Bone marrow (tissue), 2 donors: ENCODE measurements at places on chromosomes 6 and 20.
A peak's percentile ranks its signal among the peaks of the same experiment; 100 is the strongest.

GRCh38 chr20:34155836-34156235 lies 43.8 kb upstream of the EIF2S2 start:
- DNase-seq, result no peak

DNA sequence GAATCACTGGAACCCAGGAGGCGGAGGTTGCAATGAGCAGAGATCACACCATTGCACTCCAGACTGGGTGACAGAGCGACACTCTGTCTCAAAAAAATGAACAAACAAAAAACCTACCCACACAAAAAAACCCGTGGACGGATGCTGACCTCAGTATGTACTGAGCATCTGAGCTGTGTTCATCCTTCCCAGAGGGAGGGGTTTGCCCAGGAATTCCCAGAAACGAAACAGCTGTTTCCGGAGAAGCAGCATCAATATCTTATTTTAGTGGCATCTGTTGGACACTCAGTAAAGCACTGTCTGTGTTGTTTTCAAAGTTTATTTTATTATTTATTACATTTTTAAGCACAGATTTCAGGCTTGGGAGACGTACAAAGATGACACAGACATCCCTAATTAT lies 18.7 kb downstream of the NANP start:
- DNase-seq, result no peak

- DNase-seq, result no peak
These were observed 318.5 kb downstream of the QKI start for GRCh38 chr6:163733061-163733460.

DNA sequence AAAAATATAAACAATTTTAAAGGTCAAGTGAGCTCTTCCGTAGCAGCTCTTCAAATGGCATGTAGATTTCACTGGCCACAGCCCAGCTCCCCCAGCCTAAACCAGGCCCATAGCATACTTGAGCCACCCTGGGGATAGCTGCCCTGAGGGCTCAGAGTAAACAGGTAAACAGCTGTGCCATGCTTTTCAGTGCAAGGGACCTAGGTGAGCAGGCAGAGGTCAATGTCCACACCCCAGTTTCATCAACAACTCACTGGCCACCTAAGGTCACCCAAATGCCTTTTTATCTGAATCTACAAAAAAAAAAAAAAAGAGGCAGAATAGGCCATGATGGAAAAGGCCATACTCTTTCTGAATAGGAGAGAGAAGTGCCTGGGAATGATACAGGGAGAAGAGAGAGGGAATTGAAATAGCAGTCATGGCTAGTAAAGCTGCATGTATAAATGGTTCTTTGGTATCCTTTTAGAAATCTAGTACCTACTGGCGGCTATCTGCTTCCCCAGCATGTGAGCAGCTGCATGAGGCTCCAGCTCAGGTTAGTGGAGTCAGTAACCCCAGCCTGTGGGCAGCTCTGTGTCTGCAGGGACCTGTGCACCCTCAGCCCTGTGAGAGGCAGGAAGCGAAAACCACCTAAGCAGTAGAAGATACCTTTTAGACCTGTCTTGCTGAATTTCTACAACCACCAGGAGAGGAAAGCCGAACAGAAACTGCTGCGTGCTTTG lies 77.0 kb downstream of the FOXA2 start:
- DNase-seq, result no peak

DNA sequence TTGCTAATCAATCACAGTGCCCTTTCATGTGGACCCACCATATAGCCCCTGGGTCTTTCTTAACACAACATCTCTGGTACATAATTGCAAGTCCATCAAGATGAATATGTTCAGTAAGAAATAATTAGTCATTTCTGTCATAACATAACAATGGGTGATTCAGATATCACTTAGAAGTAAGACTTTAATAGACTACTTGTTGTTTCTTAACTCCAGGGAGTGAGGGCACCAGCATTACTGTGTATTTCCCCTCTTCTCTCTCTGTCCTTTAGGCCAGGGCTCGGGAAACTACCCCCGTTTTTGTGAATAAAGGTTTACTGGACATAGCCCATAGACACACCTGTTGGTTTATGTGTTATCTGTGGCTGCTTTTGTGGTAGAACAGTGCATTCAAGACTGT lies 123.5 kb downstream of the SLC24A3 start:
- no peak for DNase-seq

GRCh38 chr6:126722411-126722810 lies 382.5 kb downstream of the CENPW start:
- DNase-seq, result no peak

- DNase-seq, result no peak
These were observed 548.9 kb upstream of the ADGRB3 start for GRCh38 chr6:68086199-68086598.

- DNase-seq, result no peak
These were observed 50.7 kb upstream of the BHLHE23 start for GRCh38 chr20:63057171-63058117.

- DNase-seq, result peak; percentile 8
These were observed 6.3 kb upstream of the RAMACL start for GRCh38 chr6:166592821-166593220.

GRCh38 chr20:48897305-48898010 lies 24.1 kb upstream of the ARFGEF2 start:
- DNase-seq, result no peak

DNA sequence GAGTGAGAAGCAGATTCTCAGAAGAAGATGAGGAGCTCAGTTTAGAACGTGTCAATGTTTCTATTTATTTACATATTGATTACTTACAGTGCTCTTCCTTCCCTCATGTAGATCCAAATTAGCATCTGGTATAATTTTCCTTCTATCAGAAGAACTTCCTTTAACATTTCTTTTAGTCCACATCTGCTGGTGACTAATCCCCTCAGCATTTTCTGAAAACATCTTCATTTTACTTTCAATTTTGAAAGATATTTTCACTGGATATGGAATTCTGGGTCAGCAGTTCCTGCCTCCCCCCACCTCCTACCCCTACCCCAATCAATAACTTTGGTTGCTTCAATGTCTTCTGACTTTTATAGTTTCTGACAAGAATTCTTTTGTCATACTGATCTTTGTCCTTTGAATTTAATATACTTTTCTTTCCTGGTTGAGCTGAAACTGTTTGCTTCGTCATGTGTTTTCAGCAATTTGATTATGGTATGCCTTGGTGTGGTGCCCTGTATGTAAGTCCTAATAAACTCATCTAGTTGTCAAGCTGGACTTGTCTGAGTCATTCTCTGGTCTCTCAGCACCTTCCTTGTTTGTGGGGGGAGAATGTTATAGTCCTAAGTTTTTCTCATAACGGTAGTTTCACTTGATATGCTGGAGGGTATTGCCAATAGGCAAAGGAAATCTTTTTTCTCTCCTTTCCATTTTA lies 57.0 kb downstream of the SMPDL3A start:
- DNase-seq, result no peak

- DNase-seq, result no peak
These were observed 17.7 kb upstream of the NNAT start for GRCh38 chr20:37503256-37503927.

DNA sequence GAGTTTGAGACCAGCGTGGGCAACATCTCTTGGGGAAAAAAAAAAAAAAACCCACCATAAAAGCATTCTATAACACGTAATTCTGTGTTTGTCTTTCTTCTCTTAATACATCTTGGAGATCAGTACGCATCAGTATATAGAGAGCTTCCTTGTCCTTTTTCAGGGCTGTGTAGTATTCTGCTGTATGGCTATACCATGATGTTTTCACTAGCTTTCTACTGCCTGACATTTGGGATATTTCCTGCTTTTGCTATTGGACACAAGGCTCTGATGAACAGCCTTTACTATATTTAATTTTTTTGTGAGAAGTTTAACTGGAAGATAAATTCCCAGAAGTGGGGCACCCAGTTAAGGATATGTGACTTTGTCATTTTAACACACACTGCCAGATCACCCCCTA lies 7.0 kb downstream of the TRIB3 start:
- DNase-seq, result no peak

DNA sequence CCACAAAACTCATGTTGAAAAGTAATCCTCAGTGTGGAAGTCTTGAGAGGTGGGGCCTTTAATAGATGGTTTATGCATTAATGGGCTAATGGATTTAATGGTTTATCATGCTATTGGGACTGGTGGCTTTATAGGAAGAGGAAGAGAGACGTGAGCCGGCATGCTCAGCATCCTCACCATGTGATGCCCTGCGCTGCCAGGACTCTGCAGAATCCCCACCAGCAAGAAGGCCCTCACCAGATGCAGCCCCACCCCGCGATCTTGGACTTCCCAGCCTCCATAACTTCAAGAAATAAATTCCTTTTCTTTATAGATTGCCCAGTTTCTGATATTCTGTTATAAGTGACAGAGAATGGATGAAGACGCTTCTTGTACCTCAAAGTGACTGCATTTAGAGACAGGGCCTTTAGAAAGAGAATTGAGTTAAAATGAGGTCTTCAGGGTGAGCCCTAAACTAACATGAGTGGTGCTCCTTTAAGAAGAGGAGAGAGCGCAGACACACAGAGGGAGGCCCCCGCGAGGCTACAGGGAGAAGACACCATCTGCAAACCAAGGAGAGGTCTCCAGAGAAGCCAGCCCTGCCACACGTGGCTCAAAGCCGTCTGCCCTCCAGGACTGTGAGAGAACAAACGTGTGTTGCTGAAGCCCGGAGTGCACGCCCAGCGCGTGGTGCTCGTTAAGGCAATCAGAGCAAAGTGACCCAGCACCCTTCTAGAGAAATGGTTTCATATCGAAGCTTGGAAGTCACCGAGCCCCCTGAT lies 56.9 kb downstream of the IRF4 start:
- no peak for DNase-seq

DNA sequence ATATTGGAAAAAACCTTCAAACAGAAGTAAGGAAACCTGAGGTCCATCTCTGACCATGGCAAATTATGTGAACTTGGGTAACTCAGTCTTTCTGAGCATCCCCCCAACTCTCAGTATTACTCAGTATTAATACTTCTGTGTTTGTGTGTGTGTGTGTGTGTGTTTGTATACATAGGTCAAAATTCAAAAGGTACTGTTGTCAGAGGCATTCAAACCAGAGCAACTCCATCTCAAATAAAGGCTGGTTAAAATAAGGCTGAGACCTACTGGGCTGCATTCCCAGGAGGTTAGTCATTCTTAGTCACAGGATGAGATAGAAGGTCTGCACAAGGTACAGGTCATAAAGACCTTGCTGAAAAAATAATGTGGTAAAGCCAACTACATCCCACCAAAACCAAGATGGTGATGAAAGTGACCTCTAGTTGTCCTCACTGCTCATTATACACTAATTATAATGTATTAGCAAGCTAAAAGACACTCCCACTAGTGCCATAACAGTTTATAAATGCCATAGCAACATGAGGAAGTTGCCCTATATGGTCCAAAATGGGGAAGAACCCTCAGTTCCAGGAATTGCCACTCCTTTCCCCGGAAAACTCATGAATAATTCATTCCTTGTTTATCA lies 33.3 kb upstream of the SLC22A16 start:
- peak; percentile 23 for DNase-seq
